ENCODE measurements at places on chromosomes 2 and 18.

DNA sequence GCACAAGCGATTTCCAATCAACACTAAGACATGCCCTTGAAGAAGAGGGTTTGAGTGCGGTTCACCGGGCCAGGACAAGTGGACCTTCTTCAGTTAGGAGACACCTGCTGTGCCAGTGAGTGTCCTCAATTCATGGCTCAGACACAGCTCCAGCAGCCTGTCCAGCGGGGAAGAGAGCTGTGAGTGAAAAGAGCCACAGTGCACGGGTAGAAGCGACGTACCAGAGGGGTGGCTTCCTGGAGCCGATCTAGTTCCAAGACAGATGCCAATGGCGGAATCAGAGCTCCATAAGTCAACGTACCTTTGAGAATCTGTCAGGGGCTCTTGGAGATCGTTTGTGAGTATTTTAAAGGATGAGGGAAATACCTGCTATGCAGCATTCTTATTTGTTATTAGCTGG, 119.9 kb upstream of the SALL3 start:
- no peak for DNase-seq

DNA sequence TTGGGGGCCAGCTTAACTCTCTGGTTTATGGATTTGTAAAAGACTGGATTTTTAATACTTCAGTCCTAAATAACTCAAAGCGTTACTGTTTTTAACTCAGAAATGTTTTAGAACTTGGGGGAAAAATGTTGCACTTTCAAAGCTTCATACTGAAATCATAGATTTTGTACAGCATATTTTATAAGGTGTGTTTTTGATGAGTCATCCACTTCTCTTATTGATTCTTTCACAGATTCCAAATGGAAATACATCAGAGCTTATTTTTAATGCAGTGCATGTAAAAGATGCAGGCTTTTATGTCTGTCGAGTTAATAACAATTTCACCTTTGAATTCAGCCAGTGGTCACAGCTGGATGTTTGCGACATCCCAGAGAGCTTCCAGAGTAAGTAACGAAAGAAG, 28.9 kb downstream of the MALT1 start:
- DNase-seq: no peak

DNA sequence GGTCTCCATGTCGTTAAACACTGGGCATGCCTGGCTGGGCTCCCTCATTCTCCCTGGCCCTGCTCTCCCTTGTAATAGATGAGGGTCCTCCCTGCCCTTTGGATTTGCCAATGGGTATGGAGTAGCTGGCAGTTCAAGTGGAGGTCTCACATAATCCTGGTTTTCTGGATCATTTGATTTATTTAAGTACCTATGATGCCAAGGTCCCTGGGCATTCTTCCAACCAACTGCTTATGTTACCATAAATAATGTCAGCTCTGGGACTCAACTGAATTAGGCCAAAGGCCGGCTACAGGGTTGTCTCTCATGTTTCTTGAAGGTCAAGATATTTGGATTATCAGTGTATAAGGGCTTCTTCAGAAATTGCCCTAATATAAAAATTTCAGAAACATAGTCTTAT, 104.9 kb upstream of the LYPD6 start:
- no peak for DNase-seq

DNA sequence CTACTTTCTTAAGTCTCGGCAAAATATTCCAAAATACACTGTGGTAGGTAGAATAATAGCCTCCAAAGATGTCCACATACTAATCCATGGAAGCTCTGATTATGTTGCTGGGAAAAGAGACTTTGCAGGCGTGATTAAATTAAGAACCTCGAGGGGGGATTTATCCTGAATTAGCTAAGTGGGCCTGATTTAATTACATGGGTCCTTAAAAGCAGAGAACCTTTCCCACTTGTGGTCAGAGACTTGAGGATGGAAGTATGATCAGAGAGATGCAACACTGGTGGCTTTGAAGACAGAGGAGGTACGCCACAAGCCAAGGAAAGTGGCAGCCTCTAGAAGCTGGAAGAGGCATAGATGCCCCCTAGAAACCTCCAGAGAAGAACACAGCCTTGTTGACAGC, 2.8 kb downstream of the DYM start:
- DNase-seq: no peak

- no peak for DNase-seq
Observed at GRCh38 chr18:61824733-61825363, 68.0 kb downstream of the RNF152 start.

GRCh38 chr2:239258248-239258647, 142.6 kb downstream of the HDAC4 start:
- DNase-seq: no peak

DNA sequence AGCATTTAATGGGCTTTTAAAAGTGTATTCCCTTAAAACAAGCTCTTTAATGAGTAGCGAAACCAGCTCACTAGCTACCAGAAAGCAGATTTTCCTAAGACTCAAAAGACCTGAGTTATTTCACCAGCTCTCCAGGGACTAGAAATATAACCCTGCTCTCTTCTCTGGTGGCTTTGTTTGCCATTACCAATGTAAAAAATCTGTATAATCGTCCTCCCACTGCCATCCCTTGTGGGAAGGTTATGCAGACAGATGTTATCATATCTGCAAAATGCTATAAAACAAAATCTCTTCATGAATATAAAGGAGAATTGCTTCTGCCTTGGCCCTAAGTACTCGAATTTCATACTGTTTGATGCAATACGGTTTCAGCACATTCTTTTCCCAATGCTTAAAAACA, 335.2 kb downstream of the NUP35 start:
- no peak for DNase-seq

GRCh38 chr2:218806346-218806978, 24.5 kb downstream of the CYP27A1 start:
- DNase-seq: no peak

GRCh38 chr2:28228434-28228995, 164.1 kb upstream of the FOSL2 start:
- no peak for DNase-seq

GRCh38 chr2:57893786-57894185, 152.8 kb upstream of the VRK2 start:
- DNase-seq: no peak

DNA sequence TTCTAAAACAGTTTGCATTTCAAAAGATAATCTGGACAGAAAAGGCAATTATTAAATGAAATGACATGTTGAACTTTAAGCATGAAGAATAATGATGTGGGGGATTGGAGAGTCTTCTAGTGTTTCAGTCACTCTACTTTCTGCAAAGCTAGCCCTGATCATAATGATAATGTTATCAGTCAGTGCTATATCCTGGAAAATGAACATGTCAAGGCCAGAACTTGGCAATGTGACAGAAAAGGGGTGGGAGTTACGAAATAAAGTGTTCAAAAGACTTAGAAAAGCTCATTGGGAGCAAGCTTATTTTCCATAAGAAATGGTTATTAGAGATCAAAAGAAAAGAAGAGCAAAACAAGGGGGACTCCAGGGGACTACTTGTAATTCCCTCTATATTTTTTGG, 288.5 kb upstream of the SLC8A1 start:
- DNase-seq: no peak

GRCh38 chr2:156784020-156784701, 348.0 kb downstream of the GPD2 start:
- DNase-seq: no peak

DNA sequence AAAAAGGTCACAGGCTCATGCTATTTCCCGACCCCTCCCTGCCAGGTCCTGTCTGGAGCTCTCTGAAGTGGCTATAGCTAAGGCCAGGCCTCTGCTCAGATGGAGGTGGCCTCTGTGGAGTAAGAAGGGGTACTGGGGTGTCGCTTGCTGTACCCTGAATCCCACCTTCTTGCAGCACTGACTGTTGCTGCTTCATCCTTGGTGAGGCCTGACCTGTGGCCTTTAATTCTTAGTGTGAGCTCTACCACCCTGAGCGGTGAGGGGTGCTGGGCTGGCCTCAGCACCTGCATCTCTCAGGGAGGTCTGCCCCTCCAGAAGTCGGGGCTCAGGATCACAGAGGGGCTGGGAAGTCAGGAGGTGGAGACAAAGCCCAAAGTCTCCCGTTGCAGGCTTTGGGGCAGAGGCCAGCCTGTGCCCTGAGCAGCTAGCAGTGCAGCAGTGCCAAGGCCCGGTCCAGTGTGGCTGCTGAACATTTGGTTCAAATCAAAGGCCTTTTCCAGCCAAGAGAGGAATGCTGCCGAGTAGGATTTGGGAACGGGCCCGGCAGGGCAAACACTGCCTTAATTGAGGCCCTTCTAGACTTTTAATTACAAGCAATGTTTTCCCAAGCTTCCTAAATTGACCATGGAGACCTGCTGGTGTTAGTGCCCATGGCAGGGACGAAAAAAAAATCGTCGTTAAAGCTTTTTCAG, 133.5 kb upstream of the HAAO start:
- DNase-seq: no peak

DNA sequence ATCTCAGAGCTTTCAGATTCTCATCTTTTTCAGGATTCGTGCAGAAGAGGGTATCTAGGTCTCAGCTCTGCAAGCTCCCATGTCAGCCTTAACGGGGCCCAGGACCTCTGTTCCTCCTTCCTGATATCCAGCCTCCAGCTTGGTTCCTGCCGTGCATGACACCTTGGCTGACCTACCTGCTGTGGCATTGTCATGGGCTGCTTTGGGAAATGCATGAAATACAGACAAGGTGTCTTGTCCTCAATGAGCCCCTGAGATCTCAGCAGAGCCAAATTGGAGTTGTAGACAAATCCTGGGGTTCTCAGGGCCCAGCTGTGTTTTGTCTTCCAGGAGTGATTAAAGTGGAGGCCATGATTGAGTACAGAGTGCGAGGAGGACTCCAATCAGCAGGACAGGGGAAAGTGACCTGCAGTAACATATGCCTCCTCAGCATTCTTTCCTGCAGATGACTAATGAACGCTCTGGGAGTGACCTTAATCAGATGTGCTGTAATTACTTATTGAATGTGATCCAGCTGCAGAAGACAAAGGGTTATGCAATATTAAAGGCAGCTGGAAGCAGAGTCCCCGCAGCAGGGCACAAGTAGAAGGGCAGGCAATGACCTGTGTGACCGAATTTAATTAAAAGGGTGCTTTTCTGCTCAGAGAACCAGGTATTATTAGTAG, 141.1 kb downstream of the CCBE1 start:
- no peak for DNase-seq

Measured in activated CD4-positive, alpha-beta T cell treated with anti-CD3 and anti-CD28 coated beads, Interleukin-2, amount 50 U/mL, for 24 hours (primary cell).